ENCODE measurements at places on chromosomes 16 and 17. TPM values are rescaled to one million over a fixed set of nuclear protein-coding genes. Genes with fewer than 3 reads are reported as not detected.

- no peak for DNase-seq
Observed at GRCh38 chr17:63681530-63681929, 18.4 kb downstream of the LIMD2 start.

Gene PTGES3L
- total RNA-seq: 2.7 TPM

Gene MOSMO
- 19.7 TPM for total RNA-seq

Gene SULT1A1
- total RNA-seq: 20.6 TPM

GRCh38 chr17:45308016-45308365 lies 8.8 kb downstream of the MAP3K14 start:
- no peak for DNase-seq

GRCh38 chr16:58126451-58126961 lies 2.7 kb downstream of the CFAP20 start:
- DNase-seq: no peak

- DNase-seq: no peak
Observed at GRCh38 chr17:28119560-28119959, 77.1 kb downstream of the NLK start.

Gene CDRT4
- total RNA-seq: 25.4 TPM

DNA sequence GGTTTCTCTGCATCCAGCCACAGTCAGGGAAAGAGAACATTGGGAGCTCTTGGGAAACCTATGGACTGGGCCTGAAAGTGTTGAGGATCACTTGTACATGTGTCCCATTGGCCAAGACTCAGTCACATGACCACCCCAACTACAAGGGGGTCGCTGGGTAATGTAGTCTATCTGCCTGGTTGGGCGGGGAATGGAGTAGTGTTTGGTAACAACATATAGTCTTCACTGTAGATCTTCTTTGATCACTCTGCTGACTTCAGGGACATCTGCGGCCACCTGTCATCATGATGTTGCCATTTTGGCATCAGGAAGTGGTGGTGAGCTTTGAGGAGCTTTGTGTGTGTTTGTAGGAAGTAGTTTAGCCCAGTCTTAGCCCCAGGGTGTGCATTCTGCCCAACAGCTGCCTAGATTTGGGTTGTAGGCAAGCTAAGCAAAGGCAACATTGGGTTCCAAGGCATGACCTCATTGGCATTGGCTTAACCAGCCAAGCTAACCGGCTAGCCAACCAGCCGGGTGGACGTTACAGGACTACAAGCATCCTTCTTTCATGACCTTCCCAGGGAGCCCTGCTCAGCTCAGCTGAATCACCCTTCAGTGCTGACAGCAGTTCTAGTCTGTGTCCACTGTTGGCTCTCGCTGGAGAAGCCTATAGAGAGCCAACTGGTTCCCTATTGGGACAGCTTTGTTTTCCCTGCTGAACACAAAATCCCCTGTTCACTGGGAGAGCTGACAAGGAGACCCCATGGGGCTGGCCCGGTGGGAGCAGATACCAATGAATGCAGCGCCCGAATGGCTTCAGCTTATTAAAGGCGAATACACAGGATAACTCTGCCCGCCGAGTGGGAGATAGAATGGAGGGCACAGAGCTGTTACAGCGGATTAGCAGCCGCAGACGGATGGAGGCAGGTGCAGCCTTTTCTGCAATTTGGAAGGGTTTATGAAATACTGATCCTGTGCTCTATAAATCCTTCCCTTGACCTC lies 178.6 kb downstream of the NTN1 start:
- no peak for DNase-seq

- no peak for DNase-seq
Observed at GRCh38 chr17:61880589-61881102, 17.3 kb upstream of the BRIP1 start.

GRCh38 chr16:76276745-76277438 lies at the start of gene CNTNAP4:
Gene CNTNAP4 (plus strand): TSS chr16:76277401. CDS start chr16:76277663, 262 bp downstream.
- no peak for DNase-seq

GRCh38 chr16:17518441-17518840 lies 47.7 kb upstream of the XYLT1 start:
- no peak for DNase-seq

Gene CD300LB
- 0.49 TPM for total RNA-seq

Gene EPOP
- 3.4 TPM for total RNA-seq

- peak; percentile 74 for DNase-seq
Observed at GRCh38 chr17:57874434-57875289, 24.8 kb upstream of the MRPS23 start.

GRCh38 chr17:76368545-76368944 lies 14.8 kb upstream of the PRPSAP1 start:
- no peak for DNase-seq

Gene HSD3B7
- 14.8 TPM for total RNA-seq

DNA sequence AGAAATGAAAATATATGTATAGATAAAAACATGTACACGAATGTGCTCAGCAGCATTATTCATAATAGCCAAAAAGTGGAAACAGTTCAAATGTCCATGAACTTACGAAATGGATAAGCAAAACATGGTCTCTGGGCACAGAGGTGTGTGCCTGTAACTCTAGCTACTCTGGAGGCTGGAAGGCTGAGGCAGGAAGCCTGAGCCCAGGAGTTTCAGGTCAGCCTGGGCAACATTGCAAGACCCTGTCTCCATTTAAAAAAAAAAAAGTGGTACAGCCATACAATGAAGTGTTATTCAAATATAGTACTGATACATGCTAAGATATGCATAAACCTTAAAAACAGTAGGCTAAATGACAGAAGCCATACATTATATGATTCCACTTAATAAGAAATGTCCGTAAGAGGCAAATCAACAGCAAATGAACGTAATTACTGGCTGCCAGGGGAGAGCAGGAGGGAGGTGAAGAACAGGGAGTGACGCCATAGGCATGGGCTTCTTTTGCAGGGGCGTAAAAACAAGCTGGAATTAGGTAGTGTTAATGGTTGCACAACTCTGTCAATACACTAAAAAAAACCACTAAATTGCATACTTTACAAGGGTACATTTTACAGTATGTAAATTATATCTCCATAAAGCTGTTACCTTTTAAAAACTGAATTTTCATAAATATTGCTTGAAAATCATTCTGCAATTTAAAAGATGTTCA lies 87.2 kb upstream of the PLEKHM1 start:
- DNase-seq: no peak

Gene ANKRD13B
- 7.7 TPM for total RNA-seq

Gene RHBDL1
- total RNA-seq: 2.3 TPM

Gene GUCY2D
- 0.81 TPM for total RNA-seq

GRCh38 chr16:18948372-18949020 lies 22.3 kb upstream of the SMG1 start:
- DNase-seq: no peak

Gene ABCA10
- 9.8 TPM for total RNA-seq

DNA sequence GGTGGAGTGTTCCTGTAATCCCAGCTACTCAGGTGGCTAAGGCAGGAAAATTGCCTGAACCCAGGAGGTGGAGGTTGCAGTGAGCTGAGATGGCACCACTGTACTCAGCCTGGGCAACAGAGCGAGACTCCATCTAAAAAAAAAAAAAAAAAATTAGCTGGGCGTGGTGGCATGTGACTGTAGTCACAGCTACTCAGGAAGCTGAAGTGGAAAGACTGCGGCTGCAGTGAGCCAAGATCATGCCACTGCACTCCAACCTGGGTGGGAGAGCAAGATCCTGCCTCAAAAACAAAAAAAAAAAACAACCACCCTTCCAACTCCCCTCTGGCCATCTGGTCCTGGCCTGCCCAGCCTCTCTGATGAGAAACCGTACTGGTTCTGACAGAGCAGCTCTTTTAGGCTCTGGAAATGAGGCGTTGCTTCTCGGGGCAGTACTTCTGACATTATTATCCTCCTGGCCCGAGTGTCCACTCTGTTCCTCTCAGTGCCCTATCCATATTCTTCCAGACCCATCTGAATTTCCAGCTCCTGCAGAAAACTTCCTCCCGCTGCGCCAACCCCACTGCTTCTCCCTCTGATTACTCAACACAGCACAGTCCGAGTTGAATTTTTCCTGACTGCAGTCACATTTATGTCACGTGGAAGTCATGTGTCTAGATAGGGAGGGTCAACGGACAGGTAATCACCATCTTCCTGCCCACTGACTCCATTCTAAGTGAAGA lies 13.3 kb downstream of the GGA2 start:
- DNase-seq: no peak

DNA sequence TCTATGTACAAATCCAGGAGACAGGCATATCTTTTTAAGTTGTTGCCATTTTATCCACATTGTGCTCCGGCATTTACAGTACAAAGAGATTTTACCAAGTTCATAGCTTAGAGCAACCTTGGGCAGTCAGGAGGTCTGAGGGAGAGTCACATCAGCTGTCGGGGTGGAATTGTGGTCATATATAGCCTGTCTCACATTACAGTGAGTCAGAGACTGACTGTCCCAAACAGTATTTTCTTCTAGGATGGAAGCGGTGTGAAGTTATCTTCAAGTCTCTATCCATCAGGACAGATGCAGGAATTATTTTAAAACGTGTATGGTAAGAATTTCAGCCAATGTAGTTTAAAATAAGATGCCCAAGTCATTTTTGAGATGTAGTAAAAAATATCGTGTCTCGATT lies 53.0 kb downstream of the GPRC5B start:
- no peak for DNase-seq

Gene KRT15
- total RNA-seq: 147 TPM

Gene TRPV3
- 4.3 TPM for total RNA-seq

- DNase-seq: no peak
Observed at GRCh38 chr16:11875721-11876120, 24.4 kb upstream of the RSL1D1 start.

Gene SLC16A3
- total RNA-seq: 44.2 TPM

DNA sequence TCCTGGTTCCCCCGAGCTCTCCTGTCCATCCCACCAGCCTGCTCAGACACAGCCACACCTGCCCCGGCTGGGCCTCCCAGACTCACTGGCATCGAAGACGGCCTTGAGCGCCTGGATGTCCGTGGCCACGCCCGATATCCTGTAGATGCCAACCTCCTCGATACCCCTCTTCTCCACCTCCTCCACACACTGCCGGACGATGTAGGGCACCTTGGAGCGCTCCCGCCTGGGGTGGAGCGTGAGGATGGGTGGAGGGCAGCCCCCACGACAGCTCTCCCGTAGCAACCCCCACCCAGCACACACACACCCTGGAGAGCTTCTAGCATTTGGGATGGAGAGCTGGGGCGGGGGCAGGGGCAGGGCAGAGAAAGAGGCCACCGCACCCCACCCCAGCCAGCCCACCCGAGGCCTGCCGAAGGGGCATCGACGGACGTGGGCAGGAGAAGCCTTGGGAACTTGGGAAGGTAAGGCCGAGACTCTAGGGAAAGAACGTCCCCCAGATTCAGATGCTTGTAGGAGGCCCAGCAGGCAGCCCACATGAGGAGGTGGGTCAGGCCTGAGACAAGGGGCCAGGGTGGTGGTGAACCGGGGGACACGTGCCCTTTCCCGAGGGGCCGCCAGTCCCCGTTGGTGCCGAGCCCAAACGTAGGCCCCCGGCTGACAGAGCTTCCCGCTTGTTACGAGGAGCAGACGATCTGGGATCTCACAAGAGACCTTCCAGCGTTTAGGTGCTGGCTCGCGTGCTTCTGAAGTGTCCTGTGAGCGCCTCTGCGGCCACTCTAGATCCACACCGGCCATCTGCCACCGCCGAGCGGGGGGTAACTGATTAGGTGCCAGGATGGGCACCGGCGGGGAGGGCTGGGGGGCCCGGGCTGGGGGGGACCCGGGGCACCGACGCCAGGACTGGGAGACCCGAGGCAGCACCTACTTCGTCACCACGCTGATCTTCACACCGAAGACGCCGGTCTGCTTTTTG lies 15.1 kb downstream of the TIMM22 start:
- no peak for DNase-seq

Gene MYH2
- total RNA-seq: 0.78 TPM

Gene FOXF1
- total RNA-seq: 31.7 TPM

Gene SCNN1G
- total RNA-seq: 18.9 TPM

GRCh38 chr16:81798311-81799137 lies 19.4 kb downstream of the PLCG2 start:
- no peak for DNase-seq

Gene IKZF3
- total RNA-seq: 24.3 TPM

GRCh38 chr17:81576621-81577277 lies 24.6 kb upstream of the FAAP100 start:
- DNase-seq: no peak

Gene HS3ST2
- total RNA-seq: 2.0 TPM

Gene KCNJ12
- 1.6 TPM for total RNA-seq

DNA sequence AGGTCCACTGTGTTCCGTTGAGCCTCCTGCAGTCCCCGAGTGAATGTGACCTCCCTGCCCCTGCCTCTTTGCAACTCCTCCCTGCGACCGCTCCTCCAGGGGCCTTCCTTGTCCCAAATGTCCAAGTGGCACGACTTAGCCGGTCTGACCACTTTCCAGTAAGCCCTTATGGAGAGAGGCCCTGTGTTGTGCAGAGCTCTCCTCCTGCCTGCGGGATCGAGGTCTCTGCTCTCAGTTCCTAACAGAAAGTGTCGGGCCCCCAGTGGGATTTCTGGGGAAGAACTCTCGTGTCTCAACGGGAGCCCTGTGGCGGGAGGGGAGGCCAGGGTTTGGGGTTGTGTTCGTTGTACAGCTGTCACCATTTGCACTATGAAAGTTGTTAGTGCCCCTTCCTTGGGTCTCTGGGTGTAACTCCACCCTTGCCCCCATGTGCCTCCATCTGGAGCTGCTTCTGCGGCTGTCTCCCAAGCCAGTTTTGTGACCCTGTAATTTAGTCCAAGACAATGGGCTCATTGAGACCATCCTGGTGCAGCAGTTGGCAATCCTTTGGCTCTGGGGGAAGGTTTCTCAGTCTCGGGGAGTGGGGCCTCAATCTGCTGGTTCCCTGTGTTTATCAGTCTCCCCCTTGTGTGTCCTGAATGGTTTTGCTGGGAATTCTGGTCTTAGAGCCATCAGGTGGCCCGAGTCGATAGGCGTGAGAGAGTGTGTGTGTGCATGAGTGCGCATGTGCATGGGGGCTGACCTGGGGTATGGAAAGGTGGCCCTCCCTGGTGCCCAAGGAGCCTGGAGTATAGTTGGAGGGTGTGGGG lies 234.5 kb downstream of the SEC14L1 start:
- DNase-seq: no peak

DNA sequence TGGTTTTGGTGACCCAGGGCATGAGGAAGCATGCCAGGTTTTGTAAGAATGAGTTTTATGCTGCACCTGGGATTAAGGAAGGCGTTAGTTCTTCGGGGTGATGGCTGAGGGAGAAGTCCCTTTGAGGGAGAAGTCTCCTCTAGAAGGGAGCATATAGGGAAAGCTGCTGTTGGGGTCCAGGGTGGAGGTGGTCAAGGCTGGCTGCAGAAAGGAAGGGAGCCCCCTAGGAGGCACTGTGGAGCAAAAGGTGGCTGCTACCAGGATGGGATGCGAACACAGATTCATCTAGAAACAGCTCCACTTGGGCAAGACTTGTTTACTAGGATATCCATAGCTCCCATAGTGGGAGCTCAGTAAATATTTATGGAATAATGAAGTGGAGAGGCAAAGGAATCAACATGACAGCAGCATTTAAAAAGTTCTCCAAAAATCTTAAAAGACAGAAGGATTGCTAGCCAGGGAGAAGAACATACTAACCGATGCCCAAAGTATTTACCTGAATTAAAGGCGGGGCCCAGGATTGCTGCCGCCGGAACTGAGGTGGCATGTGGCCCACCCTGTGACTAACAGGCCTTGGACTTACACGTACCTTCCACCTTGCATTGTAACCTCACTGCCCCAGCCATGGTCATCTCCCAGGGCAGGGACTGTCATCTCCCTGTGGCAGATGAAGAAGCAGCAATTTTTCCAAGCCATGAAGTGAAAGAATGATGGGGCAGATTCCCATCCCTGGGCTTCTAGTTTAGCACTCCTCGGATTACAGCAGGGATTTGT lies 7.1 kb upstream of the LPCAT2 start:
- no peak for DNase-seq

GRCh38 chr17:39899215-39899614 lies 19.2 kb downstream of the GSDMB start:
- DNase-seq: no peak

Data from ureter (tissue), 1 donor.